D721Med (cell line): ENCODE measurements at places on chromosomes 11 and 22.

- no peak for DNase-seq
Observed at GRCh38 chr11:124339396-124340141, 19.6 kb upstream of the OR8D2 start.

GRCh38 chr22:21624120-21624879 is 5.5 kb downstream of the YDJC start:
- no peak for DNase-seq

- DNase-seq, result no peak
Observed at GRCh38 chr11:74185695-74186094, 14.6 kb downstream of the PPME1 start.

DNA sequence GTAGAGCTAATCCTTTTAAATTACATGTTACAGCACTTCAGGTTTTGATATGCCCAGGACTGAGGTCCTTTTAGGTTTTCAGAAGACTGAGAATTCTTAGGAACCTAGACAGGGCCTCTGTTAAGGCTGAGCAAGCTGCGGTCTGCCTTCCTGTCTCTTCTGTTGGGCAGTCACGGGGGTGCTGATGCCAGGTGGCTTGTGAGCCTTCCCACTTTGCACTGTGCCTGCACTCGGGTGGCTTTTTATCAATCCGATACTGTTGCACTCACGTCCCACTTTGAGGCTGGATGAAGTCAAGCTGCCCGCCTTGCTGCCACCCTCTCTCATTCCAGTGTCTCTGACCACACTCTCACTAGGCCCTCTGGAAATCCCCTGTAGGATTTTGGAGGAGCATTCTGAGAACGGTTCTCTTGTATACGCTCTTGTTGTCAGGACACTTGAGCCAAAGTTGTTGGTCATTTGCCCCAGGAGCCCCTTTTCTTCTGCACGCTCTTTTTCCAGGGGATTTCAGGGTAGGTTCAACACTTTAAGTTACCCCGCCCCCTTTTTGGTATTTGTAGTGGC is 141.8 kb downstream of the TEAD1 start:
- no peak for DNase-seq

DNA sequence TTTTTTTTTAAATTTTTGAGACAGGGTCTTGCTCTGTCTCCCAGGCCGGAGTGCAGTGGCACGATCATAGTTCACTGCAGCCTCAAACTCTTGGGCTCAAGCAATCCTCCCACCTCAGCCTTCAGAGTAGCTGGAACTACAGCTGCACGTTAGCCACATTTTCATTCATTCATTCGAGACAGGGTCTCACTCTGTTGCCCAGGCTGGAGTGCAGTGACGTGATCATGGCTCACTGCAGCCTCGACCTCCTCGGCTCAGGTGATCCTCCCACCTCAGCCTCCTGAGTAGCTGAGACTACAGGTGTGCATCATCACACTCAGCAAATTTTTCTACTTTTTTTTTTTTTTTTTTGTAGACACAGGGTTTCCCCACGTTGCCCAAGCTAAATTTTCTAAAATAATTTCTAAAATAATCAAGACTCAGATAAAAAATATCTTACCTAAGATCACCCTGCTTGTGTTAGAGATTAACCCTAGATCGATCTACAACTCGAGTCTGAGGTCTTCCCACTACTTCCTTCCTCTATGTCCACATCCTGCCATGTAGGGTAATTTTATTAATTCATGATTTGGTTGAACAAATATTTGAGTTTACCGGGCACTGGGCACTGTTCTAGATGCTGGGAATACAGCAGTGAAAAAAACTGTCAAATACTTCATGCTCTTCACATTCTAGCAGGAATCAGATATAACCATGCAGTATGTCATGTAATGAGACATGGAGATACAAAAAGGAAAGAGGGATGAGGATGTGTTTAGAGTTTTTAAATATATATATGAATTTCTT is 15.1 kb downstream of the EIF4G2 start:
- DNase-seq, result no peak

- no peak for DNase-seq
Observed at GRCh38 chr11:55658608-55659007, 3.4 kb upstream of the OR4C6 start.

- no peak for DNase-seq
Observed at GRCh38 chr11:65291613-65292012, 23.1 kb upstream of the CDC42EP2 start.

GRCh38 chr11:96187822-96188221 is 155.2 kb downstream of the MAML2 start:
- no peak for DNase-seq

- DNase-seq, result no peak
Observed at GRCh38 chr11:134063991-134064747, 4.7 kb upstream of the JAM3 start.

GRCh38 chr11:79119491-79120284 is 321.1 kb downstream of the TENM4 start:
- peak; percentile 28 for DNase-seq

DNA sequence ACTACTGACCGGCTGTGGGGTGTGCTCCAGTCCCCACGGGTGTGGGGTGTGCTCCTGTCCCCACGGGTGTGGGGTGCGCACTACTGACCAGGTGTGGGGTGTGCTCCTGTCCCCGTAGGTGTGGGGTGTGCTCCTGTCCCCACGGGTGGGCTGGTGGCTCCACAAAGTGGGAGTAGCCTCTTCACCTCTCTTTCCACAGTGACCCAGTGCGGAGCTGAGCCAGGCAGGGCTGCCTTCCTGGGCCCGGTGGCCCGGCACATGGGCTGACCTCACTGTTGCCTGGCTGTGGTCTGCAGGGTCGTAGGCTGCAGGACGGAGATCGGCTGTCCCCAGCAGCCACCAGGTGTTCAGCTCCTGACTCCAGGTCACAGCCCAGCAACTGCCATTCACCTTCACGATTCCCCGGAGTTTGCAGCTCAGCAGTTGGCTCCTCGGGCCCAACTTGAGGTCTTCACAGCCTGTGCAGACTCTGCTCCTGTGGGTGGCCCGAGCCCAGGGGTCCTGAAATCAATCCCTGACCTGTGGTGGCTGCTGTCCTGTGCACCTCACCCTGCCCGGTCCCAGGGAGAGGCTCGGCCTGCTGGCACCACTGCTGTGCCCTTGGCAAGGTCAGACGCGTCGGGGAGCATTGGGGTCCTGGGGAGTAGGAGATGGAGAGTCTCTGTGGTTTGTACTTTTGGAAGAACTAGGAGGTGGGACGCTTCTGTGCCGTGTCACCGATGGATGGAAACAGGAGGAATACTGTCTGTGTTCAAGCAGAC is 414.3 kb downstream of the TBC1D22A start:
- no peak for DNase-seq

DNA sequence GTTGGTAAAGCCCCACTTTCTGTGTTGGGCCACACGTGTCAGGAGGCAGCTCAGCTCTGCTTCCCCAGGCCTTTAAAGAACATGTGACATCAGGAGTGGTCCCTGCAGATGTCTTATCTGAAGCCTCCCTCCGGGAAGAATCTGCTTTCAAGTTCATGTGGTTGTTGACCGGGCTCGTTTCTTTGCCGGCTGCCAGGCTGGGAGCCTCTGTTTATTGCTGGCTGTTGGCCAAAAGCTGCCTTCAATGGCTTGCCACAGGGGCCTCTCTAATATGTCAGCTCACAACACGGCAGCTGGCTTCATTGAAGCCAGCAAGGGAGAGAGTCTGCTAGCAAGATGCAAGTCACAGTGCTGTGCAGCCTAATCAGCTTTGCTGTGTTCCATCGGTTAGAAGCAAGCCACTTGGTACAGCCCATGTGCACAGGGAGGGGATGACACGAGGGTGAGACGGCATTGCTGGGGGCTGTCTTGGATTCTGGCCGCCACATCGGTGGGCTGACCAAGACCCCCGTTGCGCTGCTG is 14.6 kb downstream of the MRGPRF start:
- DNase-seq, result no peak

DNA sequence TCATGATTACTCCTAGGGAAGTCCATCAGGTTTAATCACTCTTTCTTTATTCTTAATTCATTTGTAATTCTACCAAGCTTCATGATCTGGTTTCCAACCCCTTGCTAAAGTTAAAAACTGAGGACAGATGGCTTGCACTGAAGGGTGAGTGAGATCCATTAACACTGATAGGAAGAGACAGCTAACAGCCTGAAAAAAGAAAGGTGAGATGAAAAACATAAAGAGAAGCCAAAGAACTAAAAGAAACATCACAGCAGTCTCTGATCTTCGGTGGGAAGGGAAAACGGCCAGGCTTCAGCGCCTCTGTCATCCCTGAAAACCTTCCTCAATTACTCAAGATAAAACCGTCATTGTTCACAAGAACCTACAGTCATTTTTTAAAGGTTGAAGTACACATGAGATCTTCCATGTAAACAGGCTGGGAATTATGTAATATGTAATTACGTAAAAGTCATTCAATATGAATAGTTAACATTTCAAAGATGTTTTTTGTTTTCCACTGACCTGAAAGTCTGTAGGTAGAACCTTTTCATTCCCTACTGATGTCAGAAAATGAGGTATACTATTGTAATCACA is 41.3 kb downstream of the VSIG10L2 start:
- no peak for DNase-seq

- DNase-seq, result no peak
Observed at GRCh38 chr11:69411257-69411924, 70.1 kb upstream of the LINC01488 start.

GRCh38 chr11:73429121-73429750 is 53.0 kb downstream of the RELT start:
- DNase-seq, result no peak

DNA sequence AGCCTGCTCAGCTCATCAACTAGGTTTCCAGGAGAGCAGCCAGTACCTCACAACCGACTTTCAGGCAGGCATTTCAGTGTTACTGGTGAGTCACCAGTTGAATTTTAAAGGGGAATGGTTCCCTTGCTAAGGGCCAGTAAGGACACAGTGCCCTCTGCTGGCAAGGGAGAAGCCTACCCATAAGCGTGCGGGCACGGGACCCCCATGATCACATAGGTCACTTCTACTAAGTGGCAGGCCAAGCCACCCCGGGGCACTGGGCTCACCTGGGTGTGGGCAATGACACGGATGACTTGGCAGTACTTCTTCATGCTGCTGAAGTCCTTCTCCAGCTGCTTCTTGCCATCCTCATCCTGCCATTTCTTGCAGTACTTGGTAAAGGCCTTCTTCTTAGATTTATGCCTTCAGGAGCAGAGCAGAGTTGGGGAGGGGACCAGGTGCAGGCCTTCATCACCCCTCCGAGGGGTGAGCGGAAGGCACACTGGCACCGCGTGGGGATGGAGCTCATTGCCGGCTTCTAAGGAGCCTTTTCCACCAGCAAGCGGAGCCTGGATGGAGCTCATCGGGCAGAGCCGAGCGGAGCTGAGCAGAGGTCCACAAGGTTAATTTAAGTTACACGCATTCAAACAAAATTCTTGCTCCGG is 2.9 kb downstream of the RPL3 start:
- DNase-seq, result no peak

DNA sequence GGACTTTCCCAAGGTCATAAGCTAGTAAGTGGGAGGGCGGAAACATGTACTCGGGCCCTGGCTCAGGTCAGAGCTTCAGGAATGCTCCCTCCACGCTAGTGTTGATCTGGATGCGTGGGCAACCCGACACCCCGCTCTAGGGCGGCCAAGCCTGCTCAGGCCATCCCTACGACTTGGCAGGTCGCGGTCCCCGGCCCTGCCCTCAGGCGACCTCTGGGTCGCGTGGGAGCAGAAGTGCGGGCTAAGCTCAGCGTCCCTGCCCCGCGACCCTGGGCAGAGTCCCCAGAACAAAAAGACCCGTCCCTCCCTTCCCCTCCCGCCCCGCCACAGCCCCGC is 781 bp upstream of the TEF start:
- no peak for DNase-seq

- DNase-seq, result no peak
Observed at GRCh38 chr11:118883368-118884071, at the start of gene CXCR5. CXCR5 (plus strand) TSS chr11:118883892; CDS start chr11:118883942, 50 bp downstream.

- no peak for DNase-seq
Observed at GRCh38 chr22:40894417-40894816, 32.5 kb upstream of the DNAJB7 start.

DNA sequence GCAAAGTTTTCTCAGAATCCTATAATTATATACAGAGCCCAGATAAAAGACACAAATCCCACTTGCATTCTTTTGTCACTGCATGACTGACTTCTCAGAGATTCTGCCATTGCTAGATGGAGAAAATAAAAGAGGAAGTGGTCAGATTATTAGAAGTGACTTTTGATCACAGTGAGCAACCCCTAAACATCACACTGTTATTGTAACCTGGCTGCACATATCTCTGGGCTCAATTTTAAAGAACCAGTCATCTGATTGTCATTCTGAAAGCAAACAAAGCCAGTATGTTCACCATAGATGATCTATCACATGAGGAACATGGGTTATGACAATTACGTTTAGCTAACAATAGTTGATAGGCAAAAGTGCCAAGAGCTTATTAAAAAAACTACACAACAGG is 47.8 kb downstream of the COPB1 start:
- DNase-seq, result no peak

DNA sequence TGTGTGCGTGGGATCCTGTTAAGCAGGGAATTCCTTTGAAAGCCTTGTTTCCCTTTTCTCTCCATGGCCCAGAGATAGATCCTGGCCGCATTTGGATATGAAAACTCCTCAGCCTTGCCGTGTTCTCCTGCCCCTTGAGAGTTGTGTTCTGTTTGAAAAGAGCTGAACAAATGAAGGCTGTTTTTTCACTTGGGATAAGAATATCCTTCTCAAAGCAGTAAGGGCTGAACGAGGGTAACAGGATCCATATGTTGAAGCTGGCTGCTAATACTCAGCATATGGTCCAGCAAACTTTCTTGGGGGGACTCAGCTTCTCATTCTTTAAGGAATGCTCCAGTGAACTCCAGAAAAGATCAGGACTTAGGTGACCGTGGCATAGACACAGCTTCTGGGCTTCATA is 114.5 kb upstream of the TTC12 start:
- no peak for DNase-seq

- DNase-seq, result no peak
Observed at GRCh38 chr22:38213990-38214301, 12.2 kb downstream of the MAFF start.

- DNase-seq, result no peak
Observed at GRCh38 chr22:38403812-38404211, 51.2 kb downstream of the KCNJ4 start.

DNA sequence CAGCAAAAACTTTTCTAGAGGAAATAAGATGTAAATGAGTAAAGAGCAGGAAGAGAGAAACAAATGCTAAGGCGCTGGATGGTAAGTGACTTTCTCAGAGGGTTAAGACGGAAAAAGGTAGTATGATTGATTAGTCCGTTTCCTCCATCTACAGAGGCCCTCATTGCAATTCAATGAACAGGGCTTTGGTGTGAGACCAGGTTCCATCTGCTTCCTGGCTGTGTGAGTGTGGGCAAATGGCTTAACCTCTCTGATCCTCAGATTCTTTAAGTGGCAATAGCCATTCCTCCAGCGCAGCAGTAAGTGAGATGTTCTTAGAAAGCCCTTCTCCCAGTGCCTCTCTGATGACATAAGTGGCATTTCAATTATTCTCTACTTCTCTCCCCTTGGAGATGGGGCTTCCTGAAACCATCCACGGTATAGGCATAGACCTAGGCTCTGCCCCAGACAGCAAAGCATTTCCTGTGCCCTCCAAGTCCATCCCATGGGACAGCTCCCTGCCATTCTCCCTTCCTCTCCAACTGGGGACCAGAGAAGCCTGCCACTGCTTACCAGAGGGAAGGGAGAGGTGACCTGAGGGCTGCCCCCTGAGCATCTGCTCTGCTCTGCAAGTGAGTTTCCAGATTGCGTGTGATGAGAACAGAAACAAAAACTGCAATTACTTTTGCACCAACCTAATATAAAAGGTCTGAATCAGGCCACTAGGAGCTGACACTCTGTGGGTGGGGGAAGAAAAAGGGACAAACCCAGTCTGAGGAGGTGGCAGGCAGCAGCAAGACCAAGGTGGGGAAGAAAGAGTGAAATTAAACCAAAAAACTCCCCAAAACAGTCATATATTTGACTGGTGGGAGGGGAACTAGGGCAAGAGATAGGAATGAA is 12.7 kb upstream of the CD44 start:
- no peak for DNase-seq
